ENCODE measurements at places on chromosomes 3 and 15.

DNA sequence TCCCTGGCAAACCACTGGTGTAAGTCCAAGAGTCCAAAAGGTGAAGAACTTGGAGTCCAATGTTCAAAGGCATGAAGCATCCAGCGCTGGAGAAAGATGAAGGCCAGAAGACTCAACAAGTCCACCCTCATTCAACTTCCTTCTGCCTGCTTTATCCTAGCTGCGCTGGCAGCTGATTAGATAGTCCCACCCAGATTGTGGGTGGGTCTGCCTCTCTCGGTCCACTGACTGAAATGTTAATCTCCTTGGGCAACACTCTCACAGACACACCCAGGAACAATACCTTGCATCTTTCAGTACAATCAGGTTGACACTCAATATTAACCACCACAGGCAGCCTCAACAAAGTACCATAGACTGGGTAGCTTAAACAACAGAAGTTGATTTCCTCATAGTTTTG is 245.9 kb upstream of the IGF1R start:
- no peak for DNase-seq

DNA sequence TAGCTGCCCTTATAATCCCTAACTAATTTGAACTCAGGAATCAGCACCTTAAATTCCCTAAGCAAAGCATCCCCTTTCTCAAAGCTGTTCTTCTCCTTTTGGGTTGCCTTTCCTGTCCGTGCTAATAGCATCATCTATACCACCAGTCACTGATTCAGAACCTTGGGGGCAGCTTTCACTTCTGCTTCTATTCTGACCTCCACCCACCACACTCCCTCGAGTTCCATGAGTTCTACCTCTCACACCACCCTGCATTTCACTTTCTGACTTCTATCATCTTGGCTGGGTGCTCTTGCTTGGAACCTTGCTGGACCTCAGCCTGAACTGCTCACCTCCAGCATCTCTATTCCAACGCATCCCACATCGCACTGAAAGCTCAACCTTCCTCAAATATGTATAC is 55.4 kb upstream of the KCNMB2 start:
- no peak for DNase-seq

- DNase-seq: no peak
Observed at GRCh38 chr3:107669669-107670068, 146.9 kb downstream of the BBX start.

- DNase-seq: no peak
Observed at GRCh38 chr3:46904303-46905212, 27.0 kb downstream of the PTH1R start.

DNA sequence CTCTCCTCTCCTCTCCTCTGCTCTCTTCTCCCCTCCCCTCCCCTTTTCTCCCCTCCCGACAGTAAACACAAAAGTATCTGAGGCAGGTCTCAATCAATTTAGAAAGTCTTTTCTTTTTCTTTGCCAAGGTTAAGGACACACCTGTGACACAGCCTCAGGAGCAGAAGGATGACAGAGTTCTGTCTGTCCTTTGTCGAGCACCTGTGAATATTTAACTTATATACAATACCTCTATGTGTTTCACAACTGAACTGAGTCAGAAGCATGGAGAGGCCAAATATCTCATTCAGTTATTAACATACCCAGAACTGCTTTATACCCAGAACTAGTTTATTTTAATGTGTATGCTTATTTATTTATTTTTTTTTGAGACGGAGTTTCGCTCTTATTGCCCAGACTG is 81.1 kb upstream of the ROBO1 start:
- DNase-seq: no peak

DNA sequence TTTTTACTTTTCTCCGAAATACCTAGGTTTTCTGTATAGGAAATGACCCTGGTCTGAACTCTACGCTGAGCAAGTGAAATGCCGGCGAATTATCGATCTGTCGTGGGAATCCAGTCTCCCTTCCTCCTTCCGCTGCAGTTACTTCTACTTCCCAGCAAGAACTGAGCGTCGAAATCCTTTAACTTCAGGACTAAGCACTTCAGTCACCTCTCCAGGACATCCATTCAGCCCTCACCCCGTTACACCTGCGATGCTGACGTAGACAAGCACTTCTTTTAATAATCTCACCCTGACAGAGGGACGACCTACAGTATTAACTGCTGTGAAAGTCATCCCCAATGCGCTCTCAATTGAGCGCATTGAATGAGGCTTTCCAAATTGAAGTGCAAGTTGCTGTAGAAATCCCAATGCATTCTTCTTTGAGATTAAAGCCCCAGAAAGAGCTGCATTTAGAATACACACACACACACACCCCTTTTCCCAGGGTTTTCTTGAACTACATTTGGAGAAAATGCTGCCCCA is 1.3 kb downstream of the TOP2B start:
- DNase-seq: no peak

DNA sequence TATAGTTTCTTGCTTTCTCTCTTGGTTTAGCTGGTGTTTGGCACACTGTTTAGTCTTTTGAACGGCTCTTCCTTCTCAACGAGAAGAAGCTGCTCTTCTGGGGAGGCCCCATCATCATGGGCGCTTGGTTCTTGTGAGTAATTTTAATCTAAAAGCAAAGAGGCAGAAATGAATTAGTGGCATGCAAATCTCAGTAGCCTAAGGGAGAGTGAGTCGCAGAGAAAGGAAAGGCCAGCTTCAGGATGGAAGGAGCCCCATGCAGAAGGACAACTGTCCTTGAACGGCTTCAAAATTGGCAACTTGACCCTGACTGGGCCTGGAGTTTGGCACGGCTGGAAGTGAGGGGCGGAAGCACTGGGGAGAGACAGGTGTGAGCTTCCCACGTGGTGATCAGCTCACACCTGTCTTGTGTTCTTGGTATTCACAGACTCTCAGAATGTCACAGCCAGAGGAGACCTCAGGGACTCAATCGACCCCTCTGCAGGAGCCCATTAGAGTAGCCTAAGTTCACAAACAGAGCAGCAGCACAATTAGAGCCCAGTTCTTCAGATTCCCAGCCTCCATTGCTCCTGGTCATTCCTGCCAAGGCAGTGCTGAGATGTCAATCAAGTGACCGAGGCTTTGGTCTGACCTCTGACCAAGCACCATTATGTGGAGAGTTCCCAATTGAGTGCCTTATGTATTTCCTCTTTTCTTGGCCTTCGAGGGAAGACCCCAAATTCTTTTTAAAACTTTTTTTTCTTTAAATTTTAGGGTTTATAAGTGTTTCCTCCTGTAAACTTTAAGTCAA is 41.3 kb upstream of the ETV5 start:
- no peak for DNase-seq

DNA sequence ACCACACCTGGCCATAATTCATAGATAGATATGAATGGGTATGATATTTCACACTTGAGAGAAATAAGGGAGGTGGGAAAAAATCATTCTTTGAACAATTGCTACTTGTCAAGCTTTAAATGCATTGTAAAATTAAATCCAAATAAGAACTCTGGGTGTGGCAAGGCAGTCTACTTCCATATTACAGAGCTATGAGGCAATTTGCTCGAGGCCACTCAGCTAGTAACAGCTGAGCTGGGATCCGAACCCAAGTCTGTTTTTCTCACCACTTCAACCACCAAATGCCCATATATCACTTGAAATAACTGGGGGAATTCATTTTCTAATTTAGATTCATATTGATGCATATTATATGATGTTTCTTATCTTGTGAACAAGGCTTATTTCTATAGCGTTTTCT is 482.2 kb upstream of the ADAMTS9 start:
- no peak for DNase-seq

- DNase-seq: no peak
Observed at GRCh38 chr3:173730391-173730790, 332.8 kb downstream of the NLGN1 start.

GRCh38 chr3:157300094-157300493 is 136.6 kb upstream of the PTX3 start:
- no peak for DNase-seq

DNA sequence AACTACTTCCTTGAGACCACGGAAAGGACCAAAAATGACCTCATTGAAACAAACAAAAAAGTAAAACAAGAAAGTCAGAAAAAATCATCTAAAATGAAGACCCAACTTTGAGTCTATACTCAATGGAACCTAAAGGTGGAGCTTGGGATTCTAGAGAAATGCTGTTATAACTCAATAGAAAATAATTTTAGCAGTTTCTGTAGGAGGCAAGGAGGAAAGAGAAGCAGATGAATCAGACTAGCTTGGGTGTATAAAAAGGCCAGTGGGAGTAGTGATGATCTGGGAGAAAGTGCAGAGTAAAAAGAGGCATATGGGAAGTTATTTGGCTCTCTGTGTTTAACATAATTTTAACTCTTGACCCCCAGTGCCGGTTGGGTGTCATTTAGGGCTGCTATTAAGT is 94.4 kb downstream of the TMCO5A start:
- no peak for DNase-seq

- DNase-seq: no peak
Observed at GRCh38 chr15:80779658-80780415, 667 bp downstream of the CEMIP start.

DNA sequence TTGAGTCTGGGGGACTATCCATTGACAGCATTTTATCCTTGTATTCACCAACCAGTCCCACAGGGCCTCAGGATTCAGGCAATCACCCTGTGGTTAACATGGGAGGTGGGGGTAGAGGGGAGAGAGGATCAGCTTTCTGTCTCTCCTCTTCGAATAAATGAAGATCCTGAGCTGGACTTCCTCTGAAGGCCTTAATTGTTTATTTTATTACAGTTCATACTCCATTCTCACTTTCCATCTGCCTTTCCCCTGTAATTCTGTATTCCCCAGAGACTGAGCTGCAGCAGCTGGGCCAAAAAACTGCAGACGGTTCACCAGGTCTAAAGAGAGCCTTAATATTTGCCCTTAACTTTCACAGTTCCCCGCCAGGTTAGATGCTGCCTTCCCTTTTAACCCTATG is 11.9 kb downstream of the TAGLN3 start:
- no peak for DNase-seq

DNA sequence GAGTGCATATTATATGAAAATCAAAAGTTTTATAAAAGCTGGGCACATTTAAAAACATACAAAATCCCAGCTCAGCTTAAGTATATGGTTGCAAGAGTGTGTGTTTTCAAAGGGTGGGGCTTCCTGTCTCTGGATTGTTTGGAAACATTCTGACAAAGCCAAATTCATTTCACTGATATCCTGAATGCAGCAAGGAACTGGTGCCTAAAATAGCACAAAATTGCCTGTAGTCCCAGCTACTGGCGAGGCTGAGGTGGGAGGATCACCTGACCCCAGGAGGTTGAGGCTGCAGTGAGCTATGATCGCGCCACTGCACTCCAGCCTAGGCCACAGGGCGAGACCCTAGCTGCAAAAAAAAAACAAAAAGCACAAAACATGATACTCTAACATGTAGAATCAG is 13.0 kb upstream of the TJP1 start:
- DNase-seq: no peak

GRCh38 chr15:48584090-48584811 is 61.3 kb downstream of the FBN1 start:
- DNase-seq: no peak

GRCh38 chr15:27701956-27702355 is 397.2 kb downstream of the OCA2 start:
- DNase-seq: no peak

DNA sequence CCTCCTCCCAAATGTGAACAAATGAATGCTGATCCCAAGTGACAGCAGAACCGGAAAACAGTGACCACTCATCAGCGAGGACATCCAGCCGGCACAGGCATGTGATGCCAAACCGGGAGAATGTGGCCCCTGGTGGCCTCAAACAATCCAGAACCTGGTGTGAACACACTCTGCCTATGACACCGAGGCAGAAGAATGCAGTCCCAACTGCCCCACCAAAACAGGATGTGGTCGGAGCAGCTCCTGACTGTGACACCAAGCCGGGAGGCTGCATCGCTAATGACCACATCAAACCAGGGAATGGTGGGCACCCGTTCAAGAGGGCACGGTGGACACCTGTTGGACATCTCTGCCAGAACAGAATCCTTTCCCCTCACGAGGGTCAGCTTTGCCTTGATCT is 15.4 kb downstream of the SCN5A start:
- DNase-seq: no peak

- no peak for DNase-seq
Observed at GRCh38 chr15:96878129-96878528, 547.6 kb downstream of the NR2F2 start.

DNA sequence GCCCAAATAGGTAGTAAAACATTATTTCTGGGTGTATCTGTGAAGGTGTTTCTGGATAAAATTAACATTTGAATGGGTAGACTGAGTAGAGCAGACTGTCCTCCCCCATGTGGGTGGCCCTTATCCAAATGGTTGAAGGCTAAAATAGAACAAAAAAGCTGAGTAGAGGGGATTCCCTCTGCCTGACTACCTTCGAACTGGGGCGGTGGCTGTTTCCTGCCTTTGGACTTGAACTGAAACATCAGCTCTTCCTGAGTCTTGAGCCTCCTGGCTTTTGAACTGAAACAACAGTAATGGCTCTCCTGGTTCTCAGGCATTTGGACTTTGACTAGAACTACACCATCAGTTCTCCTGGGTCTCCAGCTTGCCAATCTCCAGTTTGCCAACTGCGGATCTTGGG is 4.4 kb upstream of the GPR176 start:
- DNase-seq: no peak

DNA sequence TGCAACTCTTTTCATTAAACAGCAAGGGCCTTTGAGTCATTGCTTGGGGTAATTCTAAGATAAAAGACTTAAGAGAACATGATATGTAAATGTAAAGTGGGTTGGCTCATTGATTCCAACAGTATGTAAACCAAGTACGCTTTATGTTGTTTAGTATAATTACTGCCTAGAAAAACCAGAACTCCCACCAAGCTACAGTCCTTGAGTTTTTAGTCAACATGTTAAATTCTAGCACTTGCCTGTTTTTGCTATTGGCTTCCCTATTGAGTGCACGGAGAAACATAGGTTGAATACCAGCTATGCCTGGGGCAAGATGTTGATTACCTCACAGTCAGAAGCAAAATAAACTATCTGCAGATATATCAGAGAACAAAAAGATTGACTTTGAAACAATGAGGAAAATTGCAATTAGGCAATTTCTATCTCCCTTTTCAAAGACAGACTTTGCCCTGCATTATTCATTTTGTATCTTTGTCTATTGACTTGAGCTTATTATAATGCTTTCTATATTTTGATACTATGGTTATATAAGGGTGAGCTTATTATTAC is 179.3 kb downstream of the ZPLD1 start:
- no peak for DNase-seq

DNA sequence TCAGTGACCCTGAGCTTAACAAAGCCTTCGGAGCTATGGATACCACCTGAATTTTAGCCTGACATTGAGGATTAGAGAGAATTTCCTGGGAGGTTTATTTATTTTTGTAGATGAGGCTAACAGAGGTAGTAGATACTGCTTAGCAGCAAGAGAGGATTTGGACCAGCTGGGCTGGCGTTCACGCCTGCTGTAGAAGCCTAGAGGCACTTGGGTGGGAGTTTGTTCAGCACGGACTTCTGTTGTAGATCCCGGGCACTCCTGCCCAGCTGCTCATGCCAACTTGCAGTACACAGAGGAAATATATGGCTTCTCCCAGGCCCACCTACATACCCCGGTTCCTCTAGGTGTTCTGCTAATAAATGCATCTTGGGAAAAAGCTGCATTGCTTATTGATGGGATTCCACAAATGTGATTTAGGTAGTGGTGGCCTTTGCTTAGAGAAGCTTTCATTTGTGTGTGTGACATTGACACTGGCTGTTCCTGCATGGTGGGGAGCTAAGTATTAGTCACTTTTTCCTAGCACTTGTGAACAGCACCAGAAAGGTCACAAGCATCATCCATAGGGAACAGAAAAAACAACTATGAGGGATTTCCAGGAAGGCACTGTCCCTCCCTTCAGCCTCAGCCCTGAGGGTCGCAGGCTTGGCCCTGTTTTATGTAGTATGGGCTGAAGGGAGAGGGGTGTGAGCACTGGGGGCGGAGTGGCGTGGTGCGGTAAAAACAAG is 324.8 kb upstream of the LRRFIP2 start:
- DNase-seq: no peak

GRCh38 chr15:89674526-89674925 is 4.6 kb downstream of the PLIN1 start:
- DNase-seq: peak; percentile 29
